T-helper 2 cell (primary cell): ENCODE measurements at places on chromosomes 4 and X.

- no peak for DNase-seq
Observed at GRCh38 chrX:130378024-130378669, 7.3 kb downstream of the GPR119 start.

DNA sequence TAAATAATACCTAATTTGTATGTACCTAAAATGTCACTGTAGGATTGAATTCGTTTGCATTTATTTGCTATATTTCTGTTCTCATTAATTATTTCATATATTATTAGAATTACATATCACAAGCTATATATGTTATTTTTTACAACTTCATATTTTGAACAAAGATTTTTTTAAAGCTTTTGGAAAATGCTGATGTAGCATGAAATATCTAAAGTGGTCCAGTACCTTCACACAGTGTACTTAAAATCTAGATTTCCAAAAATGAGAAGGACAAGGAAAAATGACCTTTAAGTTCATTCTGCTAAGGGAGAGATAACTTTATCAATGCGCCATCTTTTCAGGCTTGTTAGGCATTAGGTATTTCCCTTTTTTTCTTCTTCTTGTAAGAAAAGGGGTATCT is 71.8 kb downstream of the LARP7 start:
- no peak for DNase-seq

DNA sequence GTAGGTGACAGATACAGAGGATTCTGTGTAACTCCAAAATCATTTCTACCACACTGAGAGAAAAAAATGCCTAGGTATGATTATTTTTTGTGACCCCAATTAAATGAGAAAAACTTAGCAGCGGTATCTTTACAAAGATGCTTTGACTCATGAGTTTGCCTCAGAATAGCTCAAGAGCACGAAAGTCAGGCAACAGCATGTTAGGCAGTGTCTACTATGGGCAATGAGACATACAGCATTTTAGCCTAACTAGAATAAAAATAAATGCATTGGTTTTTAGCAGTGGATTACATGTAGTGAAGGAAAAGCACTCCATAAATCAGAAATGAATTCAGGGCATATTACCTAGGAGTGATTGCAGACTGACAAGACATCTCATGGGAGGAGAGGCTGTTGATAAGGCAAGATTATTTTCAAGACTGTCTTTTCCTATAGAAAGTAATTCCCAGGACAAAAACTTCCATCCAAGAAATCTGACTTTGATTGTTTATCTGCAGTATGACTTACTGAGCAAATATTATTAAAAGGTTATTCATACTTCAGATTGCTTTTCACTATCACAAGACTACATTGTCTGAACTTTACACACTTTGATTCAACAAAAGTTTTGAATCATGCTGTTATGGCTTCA is 3.6 kb downstream of the ANXA10 start:
- DNase-seq, result no peak

DNA sequence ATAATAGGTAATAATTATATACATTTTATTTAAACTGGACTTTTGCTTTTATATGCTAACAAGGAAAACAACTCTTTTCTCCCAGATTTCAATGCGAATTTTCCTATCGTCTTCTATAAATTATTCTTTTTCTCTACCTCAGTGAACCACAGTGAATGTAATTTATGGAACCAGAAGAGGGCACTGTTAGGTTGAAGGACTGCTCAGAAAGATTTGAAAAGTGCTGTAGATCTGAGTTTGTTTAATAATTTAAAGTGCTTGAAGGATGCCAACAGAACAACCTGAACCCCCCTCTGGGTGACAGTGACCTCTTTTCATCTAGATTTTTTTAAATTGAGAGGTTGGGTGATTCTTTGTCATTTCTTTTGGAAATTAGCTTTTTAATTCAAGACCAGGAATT is 54.9 kb downstream of the PHOX2B start:
- DNase-seq, result no peak

DNA sequence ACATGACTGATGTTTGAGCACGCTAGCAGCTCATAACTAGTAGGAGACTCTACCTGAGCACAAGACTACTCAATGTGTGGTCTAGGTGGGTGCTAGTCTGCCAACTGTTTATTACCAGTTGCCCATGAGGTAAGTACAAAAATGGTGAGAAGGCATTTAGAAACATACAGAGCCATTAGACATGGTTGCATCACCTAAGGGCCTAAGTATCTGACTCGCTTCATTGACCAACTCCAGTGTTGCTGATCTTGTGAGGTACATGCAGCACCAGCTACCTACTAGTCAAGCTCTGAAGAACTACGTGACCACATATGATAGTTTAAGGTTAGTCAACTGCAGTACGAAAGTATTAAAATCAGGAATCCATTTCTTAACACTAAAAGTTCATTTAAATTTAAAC is 39.9 kb downstream of the APBB2 start:
- no peak for DNase-seq

- no peak for DNase-seq
Observed at GRCh38 chr4:76856243-76857073, 41.5 kb downstream of the SOWAHB start.

DNA sequence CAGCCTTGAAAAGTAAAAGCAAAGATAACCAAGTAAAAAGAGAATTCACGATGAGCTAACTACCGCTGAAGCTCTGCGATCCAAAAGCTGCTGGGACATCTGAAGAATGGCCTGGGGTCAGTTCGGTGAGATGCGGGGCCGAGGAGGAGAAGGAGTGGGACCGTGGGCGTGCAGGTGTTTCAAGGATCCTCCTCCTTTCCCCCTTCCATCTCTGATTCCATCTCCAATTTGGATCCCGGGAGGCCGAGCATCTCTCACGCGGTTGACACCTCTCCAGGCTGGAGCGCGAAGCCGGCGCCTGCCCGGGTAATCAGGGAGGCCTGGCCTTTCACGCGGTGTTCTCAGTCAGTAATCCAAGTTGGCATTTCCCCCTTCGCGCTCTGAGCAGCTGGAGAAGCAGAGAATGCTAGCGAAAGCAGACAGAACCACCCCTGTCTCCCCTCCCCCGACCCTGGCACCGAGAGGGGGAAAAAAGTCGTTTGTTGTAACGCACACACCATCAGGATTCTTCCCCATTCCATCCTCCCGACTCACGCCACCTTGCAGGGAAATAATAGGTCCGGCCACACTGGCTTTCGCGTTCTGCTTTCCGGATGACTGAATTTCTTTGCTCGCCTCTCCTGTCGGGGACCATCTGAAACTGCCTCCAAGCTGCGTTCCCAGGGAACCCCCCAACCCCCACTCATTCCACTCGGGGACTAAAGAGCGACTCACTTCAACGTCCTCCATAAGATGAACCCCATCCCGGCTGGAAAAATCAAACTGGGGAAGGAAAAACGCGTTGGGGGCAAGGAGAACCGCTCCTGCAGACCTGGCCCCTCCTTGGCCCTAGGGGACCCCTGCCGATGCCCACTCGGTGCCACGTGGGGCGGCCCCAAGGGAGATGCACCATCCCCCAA is 6.5 kb downstream of the NEUROG2 start:
- no peak for DNase-seq

DNA sequence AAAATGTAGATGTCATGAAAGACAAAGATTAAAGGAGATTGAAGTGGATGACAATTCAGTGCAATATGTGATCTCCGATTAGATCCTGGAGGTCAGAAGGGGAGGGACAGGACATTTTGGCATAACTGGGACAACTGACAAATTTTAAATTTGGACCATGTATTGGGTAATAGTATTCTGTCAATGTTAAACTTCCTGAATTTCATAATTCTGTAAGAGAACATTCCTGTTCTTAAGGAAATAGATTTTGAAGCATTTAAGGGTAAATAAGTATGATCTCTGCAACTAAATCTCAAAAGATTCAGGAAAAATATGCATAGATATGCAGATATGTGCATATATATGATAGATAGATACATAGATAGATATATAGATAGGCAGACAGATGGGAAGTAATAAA is 11.0 kb downstream of the ODAPH start:
- DNase-seq, result no peak

DNA sequence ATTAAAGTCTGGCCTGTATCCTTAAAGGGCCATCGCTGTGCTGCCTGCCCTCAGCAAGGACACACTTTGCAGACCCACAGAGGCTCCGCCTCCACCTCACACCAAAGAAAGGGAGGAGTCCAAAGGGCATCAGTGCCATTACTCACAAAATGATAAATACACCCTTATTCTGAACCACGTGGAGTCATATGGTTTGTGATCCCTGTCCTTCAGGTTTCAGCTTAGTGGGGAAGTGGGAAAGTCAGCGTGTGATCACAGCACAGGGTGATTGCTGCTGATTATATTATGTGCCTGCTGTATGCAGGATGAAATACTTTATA is 35.9 kb upstream of the MSANTD1 start:
- DNase-seq, result no peak
